ENCODE measurements at places on chromosomes 4 and X.

GRCh38 chr4:142272452-142272851 is 573.6 kb downstream of the INPP4B start:
- DNase-seq: no peak

DNA sequence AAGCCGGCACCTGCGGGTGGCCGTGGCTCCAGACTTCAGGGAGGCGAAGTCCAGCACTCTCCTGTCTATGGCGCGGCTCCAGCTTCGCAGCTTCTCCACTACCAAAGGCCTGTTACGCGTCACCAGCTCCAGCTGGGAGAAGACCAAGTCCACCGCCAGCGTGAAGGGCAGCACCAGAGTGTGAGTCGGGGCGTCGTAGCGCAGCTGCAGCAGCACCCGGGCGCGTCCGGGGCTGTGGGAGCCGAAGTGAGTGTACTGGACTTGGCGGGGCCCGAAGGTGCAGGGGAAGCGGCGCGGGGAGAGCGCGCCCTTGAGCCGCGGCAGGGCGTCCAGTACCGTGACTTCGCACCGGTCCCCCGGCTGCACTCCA is 444 bp downstream of the FREM3 start:
- DNase-seq: peak; percentile 42

DNA sequence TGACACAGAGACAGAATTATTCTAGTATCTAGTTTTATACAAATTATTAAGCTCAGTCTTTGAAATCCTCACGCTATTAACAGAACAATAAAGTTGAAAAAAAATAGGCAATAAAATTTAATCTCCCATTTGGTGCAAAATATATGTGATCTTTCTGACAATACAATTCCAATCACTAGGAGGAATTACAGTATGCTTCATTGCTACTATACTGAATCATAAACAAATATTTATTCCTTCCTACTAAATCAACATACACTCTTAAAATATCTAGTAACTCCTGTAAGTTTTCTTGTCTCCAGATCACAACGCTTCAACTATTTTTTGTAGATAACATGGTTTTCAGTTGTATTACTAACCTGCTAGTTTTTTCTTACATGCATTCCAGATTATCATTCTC is 45.7 kb downstream of the KLHL8 start:
- no peak for DNase-seq

GRCh38 chr4:86749121-86749520 is 100.1 kb downstream of the SLC10A6 start:
- DNase-seq: no peak

DNA sequence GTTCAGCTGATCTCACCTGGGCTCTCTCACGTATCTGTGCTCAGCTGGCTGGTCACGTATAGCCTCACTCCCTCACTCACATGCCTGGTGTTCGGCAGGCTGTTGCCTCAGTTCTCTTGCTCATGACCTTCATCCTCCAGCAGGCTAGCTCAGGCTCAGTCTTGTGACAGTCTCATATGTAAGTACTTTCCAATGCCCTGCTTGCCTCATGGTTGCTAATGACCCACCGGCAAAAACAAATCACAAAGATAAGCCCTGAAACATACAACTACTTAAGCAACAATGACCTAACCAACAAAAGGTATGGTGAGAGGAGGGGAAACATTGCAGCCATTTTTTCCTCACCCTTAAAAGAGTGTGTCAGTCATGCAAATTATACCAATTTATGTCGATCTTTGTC is 25.0 kb downstream of the MEPE start:
- DNase-seq: no peak

DNA sequence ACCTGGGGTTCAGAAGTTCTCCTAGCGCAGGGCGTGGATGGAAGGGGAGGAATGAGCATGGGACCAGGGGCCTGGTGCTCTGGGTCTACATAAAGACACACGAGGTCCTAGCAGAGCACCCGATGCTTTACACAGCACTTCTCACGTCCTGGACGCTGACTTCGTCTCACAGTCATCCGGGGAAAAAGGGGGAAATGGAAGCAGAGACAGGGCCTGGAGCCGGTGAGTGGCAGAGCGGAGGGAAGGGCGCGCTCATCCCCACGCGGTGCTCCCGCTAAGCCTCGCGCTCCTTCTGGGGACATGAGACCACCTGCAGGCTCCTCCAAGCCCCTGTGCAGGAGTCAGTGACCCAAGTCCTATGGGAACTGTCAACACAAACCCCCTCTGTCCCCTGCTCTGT is 157.7 kb downstream of the AFAP1 start:
- DNase-seq: no peak

DNA sequence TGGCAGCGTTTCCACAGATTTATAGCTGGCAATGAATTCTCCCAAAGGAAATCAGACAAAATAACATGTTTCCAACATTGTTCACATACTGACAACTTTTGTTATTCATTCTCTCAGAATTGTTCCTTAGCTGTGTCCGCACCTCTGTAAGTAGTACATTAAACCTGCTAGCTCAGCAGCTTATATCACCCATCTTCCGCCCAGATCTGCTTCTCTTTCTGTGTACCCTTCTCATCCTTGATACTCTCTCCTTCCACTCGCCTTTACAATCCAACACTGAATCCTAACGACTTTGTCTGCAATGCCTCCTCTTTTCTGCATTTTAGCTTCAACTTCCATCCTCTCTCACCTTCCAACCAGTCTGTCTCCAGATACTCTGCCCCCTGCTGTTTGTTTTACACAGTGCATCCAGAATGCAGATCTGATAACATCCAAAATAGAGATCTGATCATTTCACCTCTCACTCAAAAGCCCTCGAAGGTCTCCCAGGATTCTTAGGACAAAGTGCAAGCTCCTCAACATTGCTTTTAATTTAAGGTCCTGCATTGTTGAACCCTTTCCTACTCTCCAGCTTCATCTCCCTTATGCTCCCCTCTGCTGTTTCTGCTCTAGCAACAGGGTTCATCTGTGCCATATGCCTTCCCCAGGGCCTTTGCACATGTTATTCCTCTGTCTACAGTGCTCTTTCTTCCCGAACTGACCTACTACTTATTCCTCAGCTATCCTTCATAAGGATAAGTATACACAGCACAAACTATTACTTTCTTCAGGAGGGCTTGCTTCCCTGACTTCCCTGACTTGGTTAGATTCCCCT is 67.3 kb upstream of the VBP1 start:
- no peak for DNase-seq
